Esophagus muscularis mucosa (tissue), 4 donors: ENCODE measurements at places on chromosomes 6 and 20.
A peak's percentile ranks its signal among the peaks of the same experiment; 100 is the strongest.

GRCh38 chr6:156391061-156391672, 386.0 kb upstream of the ARID1B start:
- DNase-seq = no peak

DNA sequence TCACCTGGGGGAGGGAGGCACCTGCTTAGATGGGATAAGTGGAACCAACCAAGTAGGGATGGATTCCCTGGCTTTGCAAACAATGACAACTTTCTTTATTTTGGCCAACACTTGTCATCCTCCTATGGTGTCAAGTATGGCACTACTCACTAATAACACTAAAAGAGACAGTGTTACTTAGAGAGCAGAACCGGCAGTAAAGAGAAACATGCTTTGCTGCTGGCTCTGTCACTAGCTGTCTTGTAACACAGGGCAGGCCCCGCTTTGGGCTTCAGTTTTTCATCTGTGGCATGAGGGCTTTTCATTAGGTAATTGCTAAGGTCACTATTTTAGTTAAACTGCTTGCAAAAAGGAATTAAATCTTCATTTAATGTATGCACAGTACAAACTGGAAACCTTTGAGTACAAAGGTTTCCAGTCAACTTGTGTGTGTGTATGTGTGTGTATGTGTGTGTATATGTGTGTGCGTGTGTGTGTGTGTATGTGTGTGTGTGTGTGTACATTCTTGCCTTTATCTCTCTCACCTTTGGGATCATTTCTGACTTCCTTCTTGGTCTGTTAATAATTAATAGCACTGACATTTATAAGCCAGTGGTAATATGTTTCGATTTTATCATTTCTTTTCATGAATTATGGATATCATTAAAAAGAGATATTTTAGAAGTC, 64.7 kb downstream of the BTBD3 start:
- no peak for DNase-seq

DNA sequence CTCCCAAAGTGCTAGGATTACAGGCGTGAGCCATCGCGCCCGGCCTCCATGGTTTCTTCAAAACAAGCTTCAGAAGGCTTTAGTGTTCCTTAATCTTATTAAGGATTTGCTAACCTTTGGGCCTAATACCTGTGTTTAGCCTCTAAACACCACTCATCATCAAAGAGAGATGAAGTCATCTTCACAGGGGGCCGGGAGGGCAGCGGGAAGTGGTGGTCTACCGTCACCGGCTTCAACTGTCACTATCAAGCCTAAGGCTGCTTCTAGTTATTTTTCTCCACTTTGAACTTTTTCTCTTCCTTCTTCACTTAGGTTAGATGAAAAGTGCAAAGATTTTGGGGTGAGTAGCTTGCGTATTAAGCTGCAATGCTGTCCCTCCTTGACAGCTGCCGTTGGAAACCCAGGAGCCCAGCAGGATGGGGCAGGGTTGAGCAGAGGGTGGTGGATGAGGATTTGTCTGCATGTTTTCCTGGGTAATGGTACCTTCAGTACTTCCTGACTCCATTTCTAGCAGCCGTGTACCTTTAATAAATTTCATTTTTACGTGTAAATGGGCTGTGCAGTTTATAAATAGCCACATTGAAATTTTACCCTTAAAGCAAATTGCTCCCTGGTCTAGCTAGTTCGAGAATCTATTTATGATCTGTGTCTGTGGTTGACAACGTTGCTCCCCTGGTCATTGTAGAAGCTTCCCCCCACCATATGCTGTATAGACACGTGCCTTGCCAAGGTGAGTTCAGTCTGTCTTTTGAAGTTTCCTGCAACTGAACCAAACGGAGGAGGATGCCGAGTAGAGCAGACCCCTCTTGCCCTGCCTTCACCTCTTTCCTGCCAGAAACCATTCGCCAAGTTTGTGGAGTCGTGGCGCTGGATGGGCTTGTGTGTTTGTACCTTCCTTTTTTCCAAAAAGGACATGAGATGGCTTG, 64.8 kb downstream of the SYNJ2 start:
- no peak for DNase-seq

- DNase-seq = no peak
Observed at GRCh38 chr6:124056407-124057334, 253.0 kb downstream of the NKAIN2 start.

- DNase-seq = peak; percentile 4
Observed at GRCh38 chr20:2037296-2037914, 43.5 kb upstream of the PDYN start.

DNA sequence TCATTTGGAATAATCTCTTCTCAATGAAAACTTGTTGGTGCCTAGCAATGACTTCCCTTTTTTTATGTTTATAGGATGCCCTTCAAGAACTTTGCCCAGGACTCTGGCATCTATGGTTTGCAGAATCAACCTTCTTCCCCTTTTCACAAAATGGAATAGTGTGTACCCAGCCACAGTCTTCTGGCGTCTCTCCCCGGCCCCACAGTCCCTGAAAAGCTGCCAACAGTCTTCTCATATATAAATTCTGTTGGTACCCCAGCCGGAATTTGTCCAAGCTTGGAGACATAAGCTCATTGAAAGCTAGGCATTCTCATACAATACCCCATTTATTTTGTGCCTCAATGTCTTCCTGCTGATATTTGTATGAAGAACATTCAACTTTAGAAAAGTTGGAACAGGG, 26.4 kb upstream of the MCM3 start:
- DNase-seq = no peak

DNA sequence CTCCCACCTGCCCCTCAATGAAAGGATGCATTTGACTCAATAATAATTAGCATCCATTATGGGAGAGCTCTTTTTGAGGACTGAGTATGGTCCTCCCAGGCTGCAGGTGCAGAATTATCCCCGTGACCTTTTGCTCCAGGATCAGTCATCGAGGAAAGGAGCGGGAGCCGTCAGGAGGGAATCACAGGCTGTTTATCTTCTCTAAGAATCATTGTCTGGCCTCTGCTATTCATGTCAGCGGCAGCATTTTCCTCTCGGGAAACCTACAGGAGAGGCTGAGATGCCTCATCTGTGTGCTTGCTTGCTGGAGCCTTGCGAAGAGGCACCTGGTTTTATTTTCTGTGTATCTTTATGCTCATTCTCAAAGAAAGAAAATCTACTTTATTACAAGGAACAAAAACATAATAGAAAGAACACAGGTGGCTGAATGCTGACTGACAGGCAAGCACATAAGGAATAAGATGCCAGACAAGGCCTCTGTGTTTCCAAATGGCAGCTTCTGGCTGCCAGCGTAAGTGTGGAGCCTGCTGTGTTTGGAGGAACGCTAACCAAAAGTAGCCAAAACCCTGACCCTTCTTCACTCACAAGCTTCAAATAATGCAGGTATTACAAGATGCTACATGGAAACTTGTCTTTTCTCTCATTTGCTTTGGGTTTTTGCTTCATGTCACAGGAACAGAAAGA, 539.1 kb upstream of the MARCKS start:
- DNase-seq = no peak

- no peak for DNase-seq
Observed at GRCh38 chr6:82248273-82248735, 760 bp upstream of the IBTK start.
